ENCODE measurements at places on chromosomes 1 and 21.
A peak's percentile ranks its signal among the peaks of the same experiment; 100 is the strongest.

DNA sequence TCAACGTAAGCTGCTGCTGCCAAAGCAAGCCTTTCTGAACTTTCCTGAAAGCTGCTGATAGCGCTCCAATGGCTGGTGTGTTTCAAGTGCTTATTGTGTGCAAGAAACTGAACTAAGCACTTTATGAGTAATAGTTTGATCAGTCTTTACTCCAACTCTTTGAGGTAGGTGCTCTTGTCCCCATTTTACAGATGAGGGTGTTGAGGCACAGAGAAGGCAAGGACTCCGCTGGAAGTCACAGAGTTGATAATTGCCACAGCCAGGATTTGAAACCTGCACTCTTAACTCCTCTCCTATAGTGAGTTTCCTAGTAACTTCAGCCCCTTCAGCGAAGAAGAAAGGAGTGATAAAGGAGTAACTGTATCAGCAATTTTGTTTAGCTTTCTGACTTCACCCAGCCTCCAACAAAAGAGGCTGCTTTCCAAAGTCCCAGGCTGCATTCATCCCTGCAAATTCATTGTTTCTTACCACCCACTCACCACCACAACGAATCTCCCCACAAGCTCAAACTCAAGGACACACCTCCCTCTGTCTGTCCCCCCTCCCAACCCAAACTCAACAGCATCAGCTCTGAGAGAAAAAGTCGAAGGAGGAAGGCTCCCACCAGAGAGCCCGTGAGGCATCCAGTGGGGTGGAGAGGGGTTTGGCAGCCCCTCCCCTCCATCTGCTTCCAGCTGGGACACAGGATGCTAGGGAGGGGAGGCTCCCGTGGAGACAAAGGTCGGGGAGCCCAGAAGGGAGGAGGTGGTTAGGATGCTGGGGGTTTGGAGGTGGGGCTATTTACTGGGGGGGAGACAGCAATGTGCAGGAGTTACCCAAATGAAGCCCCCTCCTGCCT, 139.6 kb downstream of the NAV1 start:
- no peak for DNase-seq

DNA sequence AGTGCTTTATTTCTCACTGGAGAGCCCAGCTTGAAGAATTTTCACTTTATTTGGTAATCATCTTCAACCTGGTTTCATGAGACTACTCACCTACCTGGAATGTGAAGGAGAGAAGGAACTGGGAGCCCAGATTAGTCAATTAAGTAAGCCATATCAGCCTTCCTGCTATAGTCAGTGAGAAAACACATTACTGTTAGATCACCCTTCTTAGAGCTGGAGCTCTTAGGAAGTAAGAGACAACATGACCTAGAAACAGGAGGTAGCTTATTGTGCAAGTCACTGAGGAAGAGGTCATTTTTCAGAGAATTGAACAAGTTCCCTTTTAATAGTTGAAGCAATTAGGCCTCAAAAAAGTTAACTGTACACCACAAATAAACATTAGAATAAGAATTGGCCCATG, 49.2 kb upstream of the TEKT2 start:
- DNase-seq: no peak

DNA sequence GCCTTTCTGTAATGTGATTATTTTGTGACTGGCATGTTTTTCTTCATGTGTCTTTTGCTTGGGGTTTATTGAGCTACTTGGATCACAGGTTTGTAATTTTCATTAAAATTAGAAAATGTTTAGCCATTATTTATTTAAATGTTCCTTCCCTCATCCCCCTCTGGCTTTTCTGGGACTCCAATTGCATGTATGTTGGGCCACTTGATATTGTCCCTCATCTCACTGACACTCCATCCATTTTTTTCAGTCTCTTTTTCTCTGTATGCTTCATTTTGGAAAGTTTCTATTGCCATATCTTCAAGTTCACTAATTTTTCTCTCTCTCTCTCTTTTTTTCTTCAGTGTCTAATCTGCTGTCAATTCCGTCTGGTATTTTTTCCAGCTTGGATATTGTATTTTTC, 390.1 kb downstream of the PRDM2 start:
- DNase-seq: no peak

- DNase-seq: no peak
Observed at GRCh38 chr21:24852610-24853195, 754.6 kb downstream of the MRPL39 start.

- DNase-seq: no peak
Observed at GRCh38 chr1:182687361-182687760, 3.0 kb upstream of the RGS8 start.

GRCh38 chr1:58857680-58858673, 74.1 kb upstream of the JUN start:
- peak; percentile 16 for DNase-seq

DNA sequence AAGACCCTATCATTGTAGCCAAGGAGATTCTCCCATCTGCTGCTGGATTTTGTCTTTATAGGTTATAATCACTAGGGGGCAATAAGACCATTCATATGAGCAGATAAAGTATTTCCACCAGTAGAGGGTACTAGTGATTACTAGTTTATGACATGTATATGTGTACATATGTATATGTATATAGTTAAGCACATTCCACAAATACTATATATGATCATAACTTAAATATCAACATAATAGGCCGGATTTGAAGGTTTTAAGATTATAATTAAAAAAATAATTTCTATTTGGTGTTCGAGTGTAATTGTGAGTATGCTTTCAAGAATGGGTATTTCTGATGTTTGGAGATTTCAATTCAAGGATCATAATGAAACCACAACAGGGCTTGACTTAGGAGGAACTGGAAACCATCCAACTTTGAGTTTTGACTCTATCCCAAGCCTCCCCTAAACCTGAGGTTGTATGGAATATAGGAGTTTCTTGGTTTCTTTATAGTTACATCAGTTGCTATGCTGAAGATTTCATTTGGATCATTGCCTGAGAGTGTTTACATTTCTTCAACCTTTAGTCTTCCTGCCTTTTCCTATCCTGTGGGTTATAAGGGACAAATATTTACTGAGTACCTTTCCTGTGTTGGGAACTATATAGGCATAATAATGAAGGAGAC, 16.9 kb downstream of the TCEANC2 start:
- DNase-seq: no peak

DNA sequence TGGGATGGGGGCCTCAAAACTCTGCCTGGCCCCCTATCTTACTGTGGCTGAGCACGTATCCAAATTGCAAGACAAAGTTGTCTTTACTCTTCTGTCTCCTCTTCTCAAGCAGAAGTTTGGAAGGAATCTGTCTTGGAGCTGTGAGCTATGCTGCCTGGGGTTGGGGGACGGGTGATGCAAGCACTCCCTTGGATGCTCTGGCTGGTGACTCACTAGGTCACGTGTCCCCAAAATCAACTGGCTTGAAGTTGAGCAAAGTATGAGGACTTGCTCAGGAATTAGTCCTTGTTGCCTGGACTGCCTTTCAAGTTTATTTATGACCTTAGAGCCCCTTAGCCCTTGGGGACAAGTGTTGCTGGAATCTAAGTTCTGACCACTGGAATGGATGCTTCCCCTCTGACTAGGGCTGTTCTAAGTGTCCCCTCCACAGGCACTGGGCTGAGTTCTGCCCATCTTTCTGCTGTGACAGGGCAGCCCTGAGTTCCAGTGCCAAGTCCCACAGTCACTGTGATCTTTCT, 269.5 kb downstream of the HHAT start:
- DNase-seq: no peak

DNA sequence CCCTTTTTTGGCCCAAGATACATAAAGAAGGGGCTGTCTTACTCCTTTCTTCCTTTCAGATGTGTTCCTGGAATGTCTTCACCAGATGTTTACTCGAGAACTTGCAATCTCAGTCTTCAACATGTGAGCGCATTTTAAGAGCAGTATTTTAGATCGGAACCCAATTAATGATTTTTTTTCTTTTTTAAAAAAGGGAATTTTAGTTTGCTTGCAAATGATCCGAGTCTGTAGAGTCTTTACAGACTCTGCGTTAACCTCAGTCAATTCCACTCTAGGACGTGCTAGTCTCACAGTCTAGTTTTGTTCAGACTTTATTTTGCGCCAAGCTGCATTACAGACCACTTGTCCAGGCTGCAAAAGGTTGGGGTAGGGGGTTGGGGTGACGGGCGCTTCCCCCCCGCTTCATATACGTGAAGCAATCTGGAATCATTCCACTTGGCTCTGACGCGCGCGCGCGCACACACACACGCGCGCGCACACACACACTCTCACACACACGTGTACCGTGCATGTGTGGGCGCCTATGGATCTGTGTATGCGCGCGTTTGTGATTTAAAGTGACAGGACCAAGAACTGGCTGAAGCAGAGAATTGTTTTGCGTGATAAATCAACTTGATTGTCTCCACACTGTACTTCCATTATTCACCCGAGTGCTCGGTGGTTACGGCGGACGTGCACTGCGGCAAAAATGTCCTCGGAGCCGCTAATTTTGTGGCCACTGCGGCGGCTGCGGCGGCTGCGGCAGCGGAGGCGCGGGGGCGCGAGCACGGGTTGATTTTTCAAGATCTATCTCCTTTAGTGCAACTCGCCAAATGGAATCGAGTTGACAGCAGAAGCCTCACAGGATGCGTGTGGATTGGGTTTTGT, 25.6 kb upstream of the NFIA start:
- DNase-seq: no peak

GRCh38 chr1:224588515-224588914, 27.6 kb upstream of the CNIH3 start:
- no peak for DNase-seq

DNA sequence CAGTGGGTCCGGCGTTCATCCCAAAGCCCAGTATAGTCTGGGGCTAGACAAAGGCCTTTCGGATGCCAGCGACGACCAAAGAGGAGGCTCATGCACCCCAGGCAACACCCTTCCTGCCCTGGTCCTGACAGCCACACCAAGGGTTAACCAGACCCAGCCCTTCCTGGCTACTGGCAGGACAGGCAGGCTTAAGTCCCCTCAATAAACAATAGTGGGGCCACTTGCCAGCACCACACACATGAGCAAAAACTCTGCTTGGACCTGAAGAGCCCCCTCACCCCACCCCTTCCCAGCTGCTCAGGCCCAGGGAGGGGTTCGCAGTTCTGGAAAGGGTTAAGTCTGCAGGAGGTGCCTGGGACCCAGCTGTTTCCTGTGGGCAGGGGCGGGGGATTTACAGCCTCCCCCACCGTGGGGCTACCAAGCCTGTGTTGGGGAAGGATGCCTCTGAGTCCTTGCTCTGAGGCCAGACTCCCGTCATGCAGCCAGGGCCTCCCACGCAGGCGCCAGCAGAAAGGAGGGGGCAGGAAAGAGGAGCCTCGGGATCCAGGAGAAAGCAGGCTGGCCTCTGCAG, 18.2 kb downstream of the PHLDA3 start:
- DNase-seq: no peak

DNA sequence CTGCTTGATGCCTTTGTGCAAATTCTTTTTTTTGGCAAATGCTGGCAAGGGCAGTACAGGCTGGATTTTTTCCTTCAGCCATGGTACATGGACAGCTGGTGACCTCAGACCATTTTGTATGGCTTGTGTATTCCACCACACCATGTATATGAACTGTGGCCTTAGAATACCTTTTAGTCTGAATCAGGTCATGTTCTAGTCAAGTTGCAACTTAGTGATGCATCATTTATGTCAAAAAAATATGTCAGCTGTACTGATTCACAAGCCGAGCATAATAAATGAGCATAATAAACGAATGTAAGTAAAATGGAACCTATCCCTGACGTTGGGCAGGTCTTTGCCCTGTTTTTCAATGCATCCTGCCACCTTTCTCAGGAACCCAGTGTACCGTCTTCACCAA, 219.7 kb upstream of the RUNX1 start:
- no peak for DNase-seq

DNA sequence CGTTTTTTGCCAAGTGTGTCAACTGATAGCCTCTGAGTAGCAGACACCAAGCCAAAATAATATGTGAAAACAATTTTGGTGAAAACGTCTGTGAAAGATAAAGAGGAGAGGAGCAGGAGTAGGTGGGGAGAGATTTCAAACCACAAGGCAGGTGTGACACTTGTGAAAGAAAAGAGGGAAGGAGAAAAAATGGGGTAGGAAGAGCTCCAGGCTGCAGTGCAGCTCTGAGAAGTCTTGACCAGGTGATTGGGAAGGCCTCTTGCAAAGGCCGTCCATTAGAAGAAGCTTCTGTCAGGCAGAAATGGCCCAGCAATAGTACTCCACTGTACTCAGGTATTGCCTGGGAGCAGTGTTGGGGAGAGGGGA, 10.6 kb upstream of the RAVER2 start:
- DNase-seq: no peak

DNA sequence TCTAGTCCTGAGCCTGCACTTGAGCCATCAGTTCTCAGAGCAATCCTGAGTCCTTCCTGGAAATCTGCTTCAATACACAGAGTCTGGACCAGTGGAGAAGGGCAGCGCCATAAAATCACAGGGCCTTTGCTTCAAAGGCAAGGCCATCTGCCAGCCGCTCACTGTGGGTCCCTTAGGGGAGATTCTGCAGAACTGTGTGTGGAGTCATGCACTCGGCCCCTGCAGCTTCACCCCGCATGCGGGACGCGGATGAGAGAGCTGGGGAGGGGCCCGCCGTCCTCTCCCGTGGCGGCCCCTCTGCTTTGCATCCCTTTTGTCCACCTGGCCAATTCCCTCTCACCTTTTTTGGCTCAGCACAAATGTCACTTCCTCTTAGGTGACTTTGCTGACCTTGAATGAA, 311.2 kb upstream of the VAMP3 start:
- no peak for DNase-seq

- no peak for DNase-seq
Observed at GRCh38 chr1:31522556-31522845, 53.8 kb upstream of the TINAGL1 start.

DNA sequence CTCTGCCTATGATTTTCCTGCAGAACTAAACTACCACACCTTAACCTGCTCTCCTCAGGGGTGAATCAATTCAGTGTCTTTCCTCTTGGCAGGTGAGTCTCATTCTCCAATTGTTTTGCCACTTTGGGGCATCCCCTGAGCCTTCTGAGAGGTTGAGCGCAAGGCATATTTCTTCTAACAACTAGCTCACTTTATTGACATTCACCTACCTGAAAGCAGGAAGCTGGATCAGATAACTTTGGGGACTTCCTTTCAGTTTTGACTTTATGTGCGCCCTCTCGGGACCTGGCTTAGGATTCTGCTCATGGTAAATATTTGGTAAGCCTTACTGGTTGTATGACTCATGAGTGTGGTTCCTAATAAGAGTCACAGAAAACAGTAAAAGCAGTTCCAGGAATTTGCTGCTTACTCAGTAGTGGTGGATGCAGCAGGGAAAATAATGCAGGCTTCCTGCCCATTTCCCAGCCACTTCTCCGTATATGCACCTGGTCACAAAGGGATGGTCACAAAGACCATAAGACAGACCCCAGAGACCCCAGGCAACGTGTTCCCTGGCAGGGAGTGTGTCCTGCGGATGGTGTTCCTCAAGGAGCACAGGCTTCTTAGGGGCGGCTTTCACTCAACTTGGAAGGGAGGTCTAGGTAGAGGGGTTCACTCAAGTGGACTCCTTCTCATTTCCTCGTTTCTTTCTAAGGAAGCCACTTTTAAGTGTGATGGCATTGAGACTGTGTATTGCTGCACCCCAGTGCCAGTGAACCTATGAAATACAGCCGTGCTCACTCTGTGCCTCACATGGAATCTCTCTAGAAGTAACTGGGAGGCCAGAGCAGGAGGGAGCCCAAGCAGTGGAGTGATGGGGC, 22.0 kb upstream of the BATF3 start:
- no peak for DNase-seq

- no peak for DNase-seq
Observed at GRCh38 chr1:201403359-201403758, 4.2 kb upstream of the LAD1 start.

GRCh38 chr1:153539395-153540093, 1.2 kb downstream of the S100A5 start:
- DNase-seq: no peak

- DNase-seq: no peak
Observed at GRCh38 chr21:15252431-15252830, 187.6 kb upstream of the NRIP1 start.

GRCh38 chr1:87122243-87122642, 206.4 kb upstream of the LMO4 start:
- DNase-seq: no peak

GRCh38 chr1:53127546-53127945, 14.9 kb downstream of the SLC1A7 start:
- DNase-seq: no peak
